ENCODE measurements at places on chromosomes 13 and 19. TPM values are rescaled to one million over a fixed set of nuclear protein-coding genes. Genes with fewer than 3 reads are reported as not detected.

WIZ gene
- total RNA-seq, result 21.2 TPM

C13orf42 gene
- not detected for total RNA-seq

DNA sequence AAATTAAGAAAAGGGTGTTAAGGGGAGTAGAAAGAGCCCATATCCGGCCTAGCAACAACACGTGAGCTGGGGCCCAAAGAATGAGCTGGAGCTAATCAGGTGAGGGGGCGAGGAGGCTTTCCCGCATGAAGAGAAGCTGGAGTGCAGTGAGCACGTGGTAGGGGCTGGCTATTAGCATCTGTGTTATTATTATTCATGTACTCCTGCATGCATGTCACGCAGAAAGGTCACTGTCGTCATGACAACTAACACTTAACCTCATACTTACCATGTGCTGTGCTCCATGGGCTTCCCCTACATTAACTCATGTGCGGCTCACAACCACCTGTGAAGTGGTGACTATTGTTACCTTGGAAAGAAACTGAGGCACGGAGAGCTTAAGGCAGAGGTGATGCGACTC is 227.6 kb upstream of the UBL3 start:
- H3K4me1 ChIP-seq, result no peaks in the 10 kb centered on the region
- H3K4me3 ChIP-seq, result no peak overlapping the region
- H3K27me3 ChIP-seq, result no peaks in the 10 kb centered on the region
- no peak for DNase-seq

- H3K36me3 ChIP-seq, result peaks cover 33% of the 10 kb centered on the region
- H3K27ac ChIP-seq, result no peak overlapping the region
- peaks cover 42% of the 10 kb centered on the region for H3K4me1 ChIP-seq
- no peaks in the 10 kb centered on the region for H3K27me3 ChIP-seq
Measured at GRCh38 chr13:30623392-30623791, 5.7 kb downstream of the USPL1 start.

DNA sequence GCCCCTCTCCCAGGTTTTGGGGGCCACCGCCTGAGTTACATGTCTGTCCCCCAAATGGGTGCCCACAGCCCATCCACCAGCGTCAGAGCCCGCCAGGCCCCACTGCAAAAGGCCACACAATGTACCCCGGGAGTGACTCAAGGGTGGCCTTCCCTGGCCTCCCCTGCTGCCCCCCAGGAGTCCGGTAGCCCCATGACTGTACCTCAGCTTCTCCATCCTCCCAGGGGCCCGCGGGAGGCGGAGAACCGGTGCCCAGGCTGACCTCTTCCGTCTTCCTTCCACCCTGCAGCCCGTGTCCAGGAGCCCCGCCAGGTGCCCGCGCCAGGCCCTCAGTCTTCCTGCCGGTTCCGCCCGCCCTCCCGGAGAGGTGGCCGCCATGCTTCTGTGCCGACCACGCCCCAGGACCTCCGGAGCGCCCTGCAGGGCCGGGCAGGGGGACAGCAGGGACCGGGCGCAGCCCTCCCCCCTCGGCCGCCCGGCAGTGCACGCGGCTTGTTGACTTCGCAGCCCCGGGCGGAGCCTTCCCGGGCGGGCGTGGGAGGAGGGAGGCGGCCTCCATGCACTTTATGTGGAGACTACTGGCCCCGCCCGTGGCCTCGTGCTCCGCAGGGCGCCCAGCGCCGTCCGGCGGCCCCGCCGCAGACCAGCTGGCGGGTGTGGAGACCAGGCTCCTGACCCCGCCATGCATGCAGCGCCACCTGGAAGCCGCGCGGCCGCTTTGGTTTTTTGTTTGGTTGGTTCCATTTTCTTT is 10.3 kb downstream of the CBARP start:
- DNase-seq, result no peak
- no peaks in the 10 kb centered on the region for H3K27me3 ChIP-seq
- H3K27ac ChIP-seq, result no peak overlapping the region
- no peak overlapping the region for H3K4me3 ChIP-seq
- H3K36me3 ChIP-seq, result peaks cover 2% of the 10 kb centered on the region
- H3K4me1 ChIP-seq, result peaks cover 2% of the 10 kb centered on the region

DNA sequence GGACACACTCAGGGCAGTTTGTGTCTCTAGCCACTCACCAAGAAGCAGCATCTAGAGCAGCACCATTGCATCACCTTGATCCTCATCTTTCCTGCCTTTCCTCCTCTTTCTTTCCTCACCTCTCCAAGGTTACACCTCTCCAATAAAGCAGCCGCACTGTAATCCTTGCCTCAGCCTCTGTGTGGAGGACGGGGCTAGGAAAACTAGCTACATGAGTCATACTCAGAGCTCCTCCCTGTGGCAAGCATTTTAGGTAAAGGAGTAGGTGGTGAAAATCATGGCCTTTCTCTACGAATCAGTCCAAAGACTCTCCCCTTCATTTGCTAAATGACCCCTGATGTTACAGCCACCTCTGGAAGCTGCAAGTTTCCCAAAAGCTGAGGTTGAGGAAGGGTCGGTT is 108.9 kb downstream of the DNAJC15 start:
- peak; percentile 10 for DNase-seq
- H3K36me3 ChIP-seq, result no peaks in the 10 kb centered on the region
- H3K4me1 ChIP-seq, result peaks cover 11% of the 10 kb centered on the region
- H3K27me3 ChIP-seq, result peaks cover 3% of the 10 kb centered on the region
- H3K4me3 ChIP-seq, result no peak overlapping the region
- H3K27ac ChIP-seq, result no peak overlapping the region

DNA sequence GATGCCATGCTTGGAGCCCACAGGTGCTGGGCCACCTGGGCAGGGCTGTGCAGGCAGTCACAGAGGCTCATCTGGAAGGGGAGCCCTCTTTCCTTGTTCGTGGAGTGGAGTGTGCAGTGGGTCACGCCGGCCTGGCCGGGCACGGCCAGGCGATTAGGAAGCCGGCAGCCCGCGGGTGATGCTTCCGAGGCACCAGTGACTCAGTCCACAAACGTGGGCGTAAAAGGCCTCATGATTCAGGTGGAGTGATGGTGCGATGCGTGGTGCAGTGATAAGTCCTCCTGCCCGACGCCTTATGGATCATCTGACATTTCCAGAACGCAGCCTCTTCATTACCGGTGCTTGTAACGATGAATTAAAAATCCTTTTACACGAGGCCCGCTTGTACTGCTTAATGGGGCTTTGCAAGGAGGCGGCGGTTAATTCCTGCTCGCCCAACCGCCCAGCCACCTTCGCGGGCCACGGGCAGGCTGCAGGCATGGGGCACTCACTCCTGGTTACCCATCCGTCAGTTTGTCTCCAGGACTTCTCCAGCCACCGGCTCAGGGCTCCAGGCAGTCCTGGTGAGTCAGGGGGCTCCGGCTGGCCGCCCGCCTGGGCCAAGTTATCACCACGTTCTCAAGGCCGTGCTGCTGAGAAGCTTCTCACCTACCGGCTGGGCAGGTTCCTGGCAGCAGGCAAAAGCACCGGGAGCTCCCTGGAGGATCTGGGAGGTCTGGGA is 172.4 kb downstream of the KDM4B start:
- no peak overlapping the region for H3K27ac ChIP-seq
- no peak for DNase-seq
- no peaks in the 10 kb centered on the region for H3K27me3 ChIP-seq
- peaks cover 19% of the 10 kb centered on the region for H3K4me1 ChIP-seq
- H3K36me3 ChIP-seq, result peaks cover 33% of the 10 kb centered on the region

WTIP gene
- 1.0 TPM for total RNA-seq

Data from activated CD4-positive, alpha-beta T cell treated with anti-CD3 and anti-CD28 coated beads for 36 hours (primary cell).